ENCODE measurements at places on chromosomes 5 and 9.

DNA sequence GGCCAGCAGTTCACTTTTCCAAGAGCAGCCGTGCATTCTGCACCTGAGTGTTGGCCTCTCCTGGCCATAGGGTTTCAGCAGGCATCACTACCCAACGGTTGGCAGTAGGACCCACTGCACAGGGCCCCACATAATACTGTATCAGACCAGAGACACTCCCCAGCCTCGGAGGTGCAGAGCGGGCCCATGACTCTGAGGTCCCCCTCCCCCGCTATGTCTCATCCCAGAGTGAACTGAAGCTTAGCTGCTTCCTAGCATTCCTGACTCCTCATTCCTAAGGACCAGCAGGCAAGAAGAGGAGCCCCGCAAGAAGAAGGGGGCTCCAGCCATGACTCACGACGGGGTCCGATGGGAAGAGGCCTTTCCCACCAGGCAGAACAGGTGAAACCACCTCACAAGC is 67.2 kb downstream of the CAMSAP1 start:
- no peak for DNase-seq

DNA sequence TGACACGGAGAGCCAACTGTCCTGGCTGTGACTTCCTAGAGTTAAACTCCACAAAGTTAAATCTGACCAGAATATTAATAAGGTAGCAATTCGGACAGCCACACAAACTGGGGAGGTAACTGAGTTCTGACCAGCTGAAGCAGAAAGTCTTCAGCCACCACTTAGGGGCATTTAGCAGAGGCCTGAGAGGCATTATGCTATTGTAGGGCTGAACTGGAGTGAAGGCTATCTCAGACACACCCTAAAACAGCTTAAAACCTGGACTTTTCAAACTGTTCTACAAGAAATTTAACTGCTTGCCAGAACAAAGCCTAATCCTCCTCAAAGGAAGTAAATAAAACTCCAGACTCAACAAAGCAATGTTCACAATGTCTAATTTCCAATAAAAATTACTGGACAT is 32.4 kb downstream of the RANBP6 start:
- DNase-seq: no peak

DNA sequence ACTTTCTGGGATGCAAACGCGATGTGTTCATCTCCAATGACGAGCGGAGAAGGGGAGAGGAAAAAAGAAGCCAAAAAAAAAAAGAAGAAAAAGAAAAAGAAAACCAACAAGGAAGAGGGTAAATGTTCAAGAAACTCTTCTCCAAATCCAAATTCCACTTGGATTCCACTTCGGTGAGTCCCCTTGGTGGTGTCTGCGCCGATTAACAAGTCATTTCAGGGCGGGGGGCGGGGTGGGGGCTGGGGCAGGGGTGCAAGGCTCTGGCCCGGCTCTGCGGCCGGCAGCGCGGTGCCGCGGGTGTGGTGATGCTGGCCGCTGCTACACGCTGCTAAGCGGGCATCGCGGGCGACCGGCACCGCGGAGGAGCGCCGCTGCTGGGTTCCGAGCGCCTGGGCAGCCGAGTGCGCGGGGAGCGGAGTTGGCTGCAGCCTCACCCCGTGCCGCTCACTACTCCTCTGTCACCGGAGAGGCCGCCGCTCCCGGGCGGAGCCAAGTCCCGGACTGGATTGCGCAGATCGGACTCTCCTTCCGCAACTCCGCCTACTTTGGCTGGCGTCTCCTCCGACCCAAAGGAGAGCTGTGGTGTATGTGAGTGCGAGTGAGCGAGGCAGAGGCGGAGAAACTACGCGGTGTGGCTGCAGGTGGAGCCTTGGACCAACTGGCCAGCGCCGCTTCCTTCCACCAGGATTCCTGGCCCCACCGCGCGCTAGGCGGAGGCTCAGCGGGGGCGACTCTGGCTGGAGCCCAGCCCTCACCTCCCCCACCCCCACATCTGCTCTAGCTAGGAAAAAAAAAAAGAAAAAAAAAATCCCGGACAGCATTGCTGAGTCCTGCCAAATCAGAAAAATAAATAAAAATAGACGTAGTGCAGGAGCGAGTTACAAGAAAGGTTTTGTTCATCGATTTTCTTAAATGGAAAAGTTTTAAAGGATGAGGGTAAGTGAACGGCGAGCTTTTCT is at the start of gene SEMA6A:
SEMA6A (minus strand) TSS at position 457 of the 959 bp plus-strand sequence. CDS start 69,879 bp downstream, outside the sequence.
- peak; percentile 85 for DNase-seq

- peak; percentile 88 for DNase-seq
Measured at GRCh38 chr5:132099076-132099748, 25.6 kb downstream of the CSF2 start.

DNA sequence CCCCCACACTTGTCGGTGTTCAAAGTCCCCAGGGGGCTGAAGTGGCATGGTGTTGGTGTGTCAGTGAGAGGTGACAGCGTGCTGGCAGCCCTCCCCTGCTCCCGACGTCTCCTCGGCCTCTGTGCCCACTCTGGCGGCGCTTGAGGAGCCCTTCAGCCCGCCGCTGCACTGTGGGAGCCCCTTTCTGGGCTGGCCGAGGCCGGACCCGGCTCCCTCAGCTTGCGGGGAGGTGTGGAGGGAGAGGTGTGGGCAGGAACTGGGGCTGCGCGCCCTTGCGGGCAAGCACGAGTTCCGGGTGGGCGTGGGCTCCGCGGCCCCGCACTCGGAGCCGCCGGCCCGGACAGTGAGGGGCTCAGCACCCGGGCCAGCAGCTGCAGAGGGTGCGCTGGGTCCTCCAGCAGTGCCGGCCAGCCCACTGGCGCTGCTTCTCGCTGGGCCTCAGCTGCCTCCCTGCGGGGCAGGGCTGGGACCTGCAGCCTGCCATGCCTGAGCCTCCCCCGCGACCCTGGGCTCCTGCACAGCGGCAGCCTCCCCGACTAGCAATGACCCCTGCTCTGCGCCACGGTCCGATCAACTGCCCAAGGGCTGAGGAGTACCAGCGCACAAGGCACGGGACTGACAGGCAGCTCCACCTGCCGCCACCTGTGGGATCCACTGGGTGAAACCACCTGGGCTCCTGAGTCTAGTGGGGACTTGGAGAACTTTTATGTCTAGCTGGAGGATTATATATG is 224.1 kb upstream of the RIOK2 start:
- no peak for DNase-seq

DNA sequence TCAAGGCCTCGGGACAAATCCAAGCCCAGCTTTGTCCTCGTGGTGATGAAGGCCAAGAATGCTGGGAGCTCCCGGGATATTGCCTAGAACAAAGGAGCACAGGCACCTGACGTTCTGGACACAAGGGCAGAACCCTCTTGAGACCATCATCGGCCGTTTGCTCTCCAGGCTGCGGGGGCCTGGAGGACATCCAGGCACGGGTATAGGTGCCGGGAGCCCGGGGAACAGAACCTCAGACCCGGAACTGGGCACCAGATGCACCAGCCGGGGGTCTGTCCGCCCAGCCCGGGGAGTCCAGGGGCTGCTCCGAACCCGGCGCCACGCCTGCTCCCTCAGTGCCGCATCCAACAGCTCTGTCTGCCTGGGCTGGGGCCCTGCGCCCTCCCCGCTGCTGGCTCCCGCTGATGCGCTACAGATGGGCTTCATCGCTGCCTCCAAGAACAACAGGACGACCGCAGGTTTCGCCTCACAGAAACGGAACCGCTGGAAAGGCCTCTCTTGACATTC is 88.0 kb downstream of the ADAMTS2 start:
- no peak for DNase-seq

DNA sequence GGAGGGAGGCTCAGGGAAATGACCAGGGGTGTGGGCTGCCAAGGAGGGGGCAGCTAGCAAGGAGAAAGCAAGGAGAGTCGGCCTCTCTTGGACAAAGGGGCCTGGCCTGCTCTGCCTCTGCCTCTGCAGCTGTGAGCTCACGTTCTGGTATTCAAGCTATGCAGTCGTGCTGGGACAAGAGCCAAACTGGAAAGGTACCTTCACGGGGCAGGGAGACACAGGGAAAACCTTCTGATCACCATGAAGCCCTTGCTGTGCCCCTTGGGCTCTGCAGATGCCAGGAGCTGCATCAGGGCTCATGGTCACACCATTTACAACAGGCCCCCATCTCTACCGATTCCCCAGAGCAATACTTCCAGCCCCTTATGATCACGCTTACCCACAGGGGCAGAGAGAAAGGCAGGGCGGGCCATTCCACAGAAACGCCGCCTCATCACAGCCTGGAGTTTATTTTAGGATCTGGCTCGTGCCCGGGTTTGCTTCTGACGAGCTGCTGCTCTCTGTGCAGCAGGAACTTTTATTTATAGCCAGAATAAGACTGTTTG is 63.2 kb downstream of the PRRT1B start:
- no peak for DNase-seq

DNA sequence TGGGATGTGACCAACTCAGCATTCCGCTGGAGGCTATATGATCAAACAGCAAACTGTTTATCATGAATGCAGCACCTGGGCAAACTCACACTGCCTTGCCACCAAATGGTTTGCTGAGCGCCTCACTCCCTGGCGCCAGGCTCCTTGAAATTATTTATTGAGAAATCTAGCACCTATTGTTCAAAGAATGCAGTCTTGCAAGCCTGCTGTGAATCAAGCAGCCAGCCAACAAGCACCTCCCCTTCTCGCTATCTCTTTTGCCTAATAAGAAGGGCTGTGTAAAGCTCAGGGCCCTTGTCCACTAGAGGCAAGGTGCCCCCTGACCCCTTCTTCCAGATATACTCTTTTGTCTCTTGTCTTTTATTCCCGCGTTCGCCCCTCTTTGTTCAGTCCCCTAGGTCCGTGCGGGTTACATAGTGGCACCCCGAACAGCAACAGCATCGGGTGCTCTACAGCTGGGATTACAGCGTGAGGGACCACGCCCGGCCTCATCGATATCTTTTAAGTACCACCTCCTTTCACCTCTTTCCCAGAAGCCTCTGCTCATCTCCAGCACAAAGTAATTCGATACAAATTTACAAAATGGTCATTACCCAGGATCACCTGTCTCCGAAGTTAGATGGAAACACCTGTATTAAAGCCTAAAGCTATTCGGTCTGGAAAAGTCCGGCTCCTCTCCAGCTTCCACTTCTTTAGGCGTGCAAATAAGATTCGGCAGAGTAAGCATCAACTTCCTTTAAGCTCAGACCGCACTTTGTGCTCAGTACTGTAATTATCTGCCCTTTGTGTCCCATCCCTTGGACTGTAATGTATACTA is 896 bp downstream of the RIGI start:
- DNase-seq: peak; percentile 48

- DNase-seq: no peak
Measured at GRCh38 chr5:29077451-29077850, 2039.1 kb upstream of the CDH9 start.

- no peak for DNase-seq
Measured at GRCh38 chr9:21265421-21266189, 25.8 kb upstream of the IFNA14 start.

DNA sequence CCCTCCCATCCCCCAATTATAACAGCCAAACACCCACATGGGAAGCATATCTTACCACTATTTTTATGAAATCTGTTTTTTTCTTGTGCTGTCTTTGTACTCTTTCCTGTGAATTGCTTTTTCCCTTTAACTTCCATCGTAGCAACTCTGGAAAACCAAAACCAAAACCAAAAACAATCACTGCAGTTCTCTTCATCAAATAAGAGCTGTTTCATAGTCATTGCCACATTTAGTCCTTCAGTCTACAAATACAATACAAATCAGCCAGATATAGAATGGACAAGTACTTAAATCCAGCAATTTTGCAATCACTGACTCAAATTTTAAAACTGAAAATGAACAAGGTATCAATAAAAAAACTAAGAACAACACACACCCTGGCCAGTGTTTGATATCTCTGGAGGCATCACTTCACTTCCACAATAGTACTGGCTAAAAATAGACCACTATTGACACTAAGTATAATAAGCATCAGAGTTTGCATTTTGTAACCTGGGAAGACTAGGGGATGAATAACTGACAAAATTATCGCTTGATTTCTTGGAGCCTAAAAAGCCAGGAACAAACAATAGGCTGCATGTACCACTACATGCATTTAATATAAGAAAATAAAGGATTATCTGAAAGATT is 5.4 kb downstream of the PUM3 start:
- no peak for DNase-seq

- no peak for DNase-seq
Measured at GRCh38 chr9:69623276-69623675, 48.9 kb downstream of the APBA1 start.

- peak; percentile 57 for DNase-seq
Measured at GRCh38 chr9:136051837-136052471, 43.1 kb downstream of the NACC2 start.

All from activated CD4-positive, alpha-beta T cell treated with anti-CD3 and anti-CD28 coated beads for 36 hours (primary cell).